ENCODE measurements at places on chromosomes 3 and 15.

DNA sequence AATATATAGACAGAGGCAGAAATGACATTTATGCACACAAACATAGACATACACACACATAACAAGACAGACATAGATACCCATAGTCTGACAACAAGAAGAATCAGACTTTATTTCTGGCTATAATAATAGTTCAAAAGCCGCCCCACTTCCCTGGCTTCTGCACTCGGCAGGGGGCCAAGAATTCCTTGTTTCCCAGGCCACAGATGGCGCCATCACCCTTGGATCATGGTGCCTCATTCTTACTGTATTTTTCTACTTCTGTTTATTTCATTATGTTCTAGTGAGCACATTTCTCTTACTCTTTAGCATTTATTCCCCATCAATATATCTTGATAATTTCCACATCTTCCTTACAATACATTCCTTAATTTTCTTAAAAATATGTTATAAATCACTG lies 387.5 kb downstream of the NLGN1 start:
- no peak for DNase-seq

GRCh38 chr15:40891810-40892446 lies 2.3 kb upstream of the VPS18 start:
- peak; percentile 72 for DNase-seq

- peak; percentile 57 for DNase-seq
Observed at GRCh38 chr15:65824031-65824743, 32.1 kb upstream of the DENND4A start.

DNA sequence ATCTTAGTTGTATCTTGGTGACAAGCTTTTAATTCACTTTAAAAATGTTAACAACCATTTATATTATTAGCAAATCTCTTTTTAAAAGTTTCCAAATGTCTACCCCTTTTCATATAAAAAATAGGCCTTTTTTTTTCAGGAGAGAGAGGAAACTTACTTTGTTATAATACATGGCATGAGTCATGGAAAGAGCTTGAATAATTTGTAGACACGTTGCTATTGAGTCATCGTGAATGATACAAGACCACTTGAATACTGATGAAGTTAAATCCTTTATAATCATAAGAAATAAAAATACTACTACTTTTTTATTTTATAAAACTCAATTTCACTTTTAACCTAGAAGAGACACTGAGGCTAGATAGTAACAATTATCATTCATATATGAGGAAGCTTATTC lies 70.3 kb upstream of the BBX start:
- DNase-seq: no peak

- no peak for DNase-seq
Observed at GRCh38 chr3:149152420-149152819, 23.0 kb downstream of the HPS3 start.

DNA sequence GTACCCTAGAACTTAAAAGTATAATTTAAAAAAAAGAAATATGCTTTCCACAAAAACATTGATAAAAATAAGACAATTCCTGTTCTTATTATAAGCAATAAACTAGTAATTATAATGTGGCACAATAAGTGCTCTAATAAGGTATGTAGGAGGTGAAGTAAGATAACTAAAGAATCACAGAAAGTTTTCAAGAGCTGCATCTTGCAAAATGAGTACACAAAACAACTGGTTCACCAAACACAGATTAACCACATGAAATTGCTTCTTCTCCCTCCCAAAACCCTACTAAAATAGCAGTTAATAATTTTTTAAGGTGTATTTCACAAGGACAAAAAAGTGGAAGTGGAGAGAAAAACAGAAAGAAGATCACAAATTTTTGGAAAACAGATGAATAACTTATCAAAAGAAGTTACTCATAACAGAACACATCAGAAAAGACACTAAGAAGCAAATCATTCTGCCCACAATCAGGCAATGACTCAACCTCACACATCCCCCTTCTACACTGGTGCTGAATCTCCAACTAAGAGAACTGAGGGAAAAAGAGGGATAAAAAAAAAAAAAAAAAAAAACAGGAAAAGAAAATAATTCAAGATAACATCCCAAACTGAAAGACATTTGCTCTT lies 64.2 kb downstream of the TBC1D5 start:
- DNase-seq: no peak

DNA sequence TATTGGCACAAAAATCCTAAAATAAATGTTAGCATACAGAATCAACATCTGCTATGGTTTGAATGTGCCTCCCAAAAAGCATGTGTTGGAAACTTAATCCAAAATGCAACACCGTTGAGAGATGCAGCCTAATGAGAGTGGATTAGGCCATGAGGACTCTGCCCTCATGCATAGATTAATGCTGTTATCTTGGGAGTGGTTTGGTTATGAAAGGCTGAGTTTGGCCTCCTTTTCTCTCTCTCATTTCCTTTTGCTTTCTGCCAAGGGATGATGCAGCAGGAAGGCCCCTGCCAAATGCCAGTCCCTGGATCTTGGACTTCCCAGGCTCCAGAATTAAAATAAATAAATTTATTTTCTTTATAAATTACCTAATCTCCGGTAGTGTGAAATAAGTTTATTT lies 49.4 kb downstream of the SYNM start:
- DNase-seq: no peak

- no peak for DNase-seq
Observed at GRCh38 chr15:84816694-84817465, at the start of gene ALPK3. ALPK3 (plus strand) TSS chr15:84817356; CDS start chr15:84817453, 97 bp downstream.

DNA sequence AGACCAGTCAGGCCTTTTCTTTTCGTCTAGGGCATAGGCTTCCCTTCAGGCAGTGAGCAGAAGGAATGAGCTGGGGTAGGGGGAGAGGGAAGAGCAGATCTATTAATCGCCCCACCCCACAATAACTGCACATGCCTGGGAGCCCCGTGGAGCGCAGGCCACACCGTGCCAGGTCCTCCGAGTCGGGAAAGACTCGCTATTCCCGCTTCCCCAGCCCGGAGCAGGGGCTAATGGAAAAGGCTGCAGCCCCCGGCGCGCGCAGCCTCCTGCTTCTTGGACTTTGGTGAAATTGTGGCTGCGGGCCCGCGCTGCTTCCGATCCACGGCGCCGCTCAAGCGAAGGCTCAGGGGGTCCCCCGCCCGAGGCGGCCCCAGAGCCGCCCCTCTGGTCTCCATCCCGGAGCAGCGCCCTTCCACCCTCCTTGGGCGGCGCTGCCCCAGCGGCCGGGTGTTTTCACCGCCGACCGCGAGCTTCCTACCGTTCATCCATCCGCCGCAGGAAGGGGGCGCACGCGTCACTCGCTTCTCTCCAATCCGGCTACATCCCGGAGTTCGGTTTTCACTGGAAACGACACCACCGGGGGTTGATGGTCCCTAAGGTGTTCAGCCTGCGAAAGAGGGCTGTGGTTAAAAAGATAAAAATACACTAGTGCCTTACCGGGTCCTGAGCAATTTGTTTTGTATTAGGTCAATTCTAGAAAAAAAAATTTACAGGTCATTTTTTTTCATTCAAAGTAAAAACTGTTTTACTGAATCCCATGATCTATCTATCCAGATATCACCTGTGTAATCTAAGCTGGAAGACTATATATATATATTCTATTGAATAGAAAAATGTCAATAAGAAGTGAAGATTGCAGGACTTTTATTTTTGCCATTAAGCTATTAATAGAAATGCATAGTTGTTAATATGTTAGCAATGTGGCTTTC lies 4.4 kb upstream of the SYNM start:
- DNase-seq: peak; percentile 81

GRCh38 chr3:155676252-155676981 lies 68.5 kb downstream of the PLCH1 start:
- DNase-seq: no peak

DNA sequence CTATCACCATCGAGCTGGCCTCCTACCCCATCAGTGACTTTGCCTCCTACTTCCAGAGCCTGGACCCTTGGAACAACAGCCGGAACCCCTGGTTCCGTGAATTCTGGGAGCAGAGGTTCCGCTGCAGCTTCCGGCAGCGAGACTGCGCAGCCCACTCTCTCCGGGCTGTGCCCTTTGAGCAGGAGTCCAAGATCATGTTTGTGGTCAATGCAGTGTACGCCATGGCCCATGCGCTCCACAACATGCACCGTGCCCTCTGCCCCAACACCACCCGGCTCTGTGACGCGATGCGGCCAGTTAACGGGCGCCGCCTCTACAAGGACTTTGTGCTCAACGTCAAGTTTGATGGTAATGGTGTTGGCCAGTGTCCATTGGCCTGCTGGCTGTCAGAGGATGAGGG lies 6.1 kb downstream of the GRM2 start:
- DNase-seq: no peak

- DNase-seq: no peak
Observed at GRCh38 chr15:63839722-63840121, 6.0 kb upstream of the HERC1 start.

DNA sequence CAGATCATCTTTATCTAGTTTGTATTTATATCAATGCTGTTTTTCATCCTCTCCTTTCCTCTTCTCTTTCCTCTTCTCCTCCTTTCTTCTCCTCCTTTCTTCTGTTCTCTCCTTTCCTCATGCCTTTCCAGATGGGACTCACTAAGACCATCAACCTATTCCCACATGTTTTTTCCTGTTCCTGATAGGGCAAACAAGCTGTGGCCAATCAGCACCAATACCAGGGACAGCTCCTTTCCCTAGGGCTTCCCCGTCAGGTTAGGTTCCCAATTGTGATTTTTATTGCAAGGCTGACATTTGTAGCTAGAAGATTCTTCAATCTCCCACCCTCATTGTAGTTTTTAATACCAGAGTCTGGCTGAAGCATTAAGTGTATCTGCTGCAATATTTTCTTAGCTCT lies 76.3 kb upstream of the COL8A1 start:
- no peak for DNase-seq

DNA sequence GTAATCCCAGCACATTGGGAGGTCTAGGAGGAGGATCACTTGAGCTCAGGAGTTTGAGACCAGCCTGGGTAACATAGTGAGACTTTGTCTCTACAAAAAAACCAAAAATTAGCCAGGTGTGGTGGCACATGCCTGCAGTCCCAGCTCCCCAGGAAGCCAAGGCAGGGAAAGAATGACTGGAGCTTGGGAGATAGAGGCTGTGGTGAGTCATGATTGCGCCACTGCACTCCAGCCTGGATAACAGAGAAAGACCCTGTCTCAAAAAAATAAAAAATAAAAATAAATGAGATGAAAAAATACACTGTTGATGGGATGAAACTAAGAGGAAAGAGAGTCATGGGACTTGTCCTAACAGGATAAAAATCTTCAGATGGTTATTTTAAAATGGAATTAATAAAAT lies 137.6 kb downstream of the IMPG2 start:
- no peak for DNase-seq

- no peak for DNase-seq
Observed at GRCh38 chr3:136196064-136196400, at the start of gene MSL2. MSL2 (minus strand) TSS chr3:136196335; CDS start chr3:136195113, 1,222 bp downstream.

DNA sequence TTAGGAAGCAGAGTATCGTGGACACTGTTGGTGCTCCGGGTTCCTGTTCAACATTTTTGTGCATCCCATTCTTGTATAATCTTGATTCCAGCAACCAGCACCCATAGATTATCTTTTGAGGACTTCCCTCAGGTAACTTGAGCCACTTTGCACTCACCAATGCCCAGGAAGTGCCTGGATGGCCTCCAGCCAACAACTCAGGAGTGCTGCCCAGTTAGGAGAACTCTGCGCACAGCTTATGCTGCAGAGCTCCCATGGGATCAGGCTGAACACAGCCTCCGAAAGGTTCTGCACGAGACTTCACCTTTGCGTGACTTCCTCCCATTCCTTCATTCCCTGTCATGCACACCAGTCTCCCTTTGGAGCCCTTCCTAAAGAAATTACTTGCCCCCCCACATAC lies 64.3 kb upstream of the LRRN1 start:
- DNase-seq: no peak

GRCh38 chr15:70344666-70345065 lies 246.9 kb upstream of the TLE3 start:
- peak; percentile 74 for DNase-seq

- no peak for DNase-seq
Observed at GRCh38 chr3:104992676-104993075, 374.0 kb upstream of the ALCAM start.

GRCh38 chr15:57544848-57545480 lies 46.7 kb upstream of the MYZAP start:
- no peak for DNase-seq

DNA sequence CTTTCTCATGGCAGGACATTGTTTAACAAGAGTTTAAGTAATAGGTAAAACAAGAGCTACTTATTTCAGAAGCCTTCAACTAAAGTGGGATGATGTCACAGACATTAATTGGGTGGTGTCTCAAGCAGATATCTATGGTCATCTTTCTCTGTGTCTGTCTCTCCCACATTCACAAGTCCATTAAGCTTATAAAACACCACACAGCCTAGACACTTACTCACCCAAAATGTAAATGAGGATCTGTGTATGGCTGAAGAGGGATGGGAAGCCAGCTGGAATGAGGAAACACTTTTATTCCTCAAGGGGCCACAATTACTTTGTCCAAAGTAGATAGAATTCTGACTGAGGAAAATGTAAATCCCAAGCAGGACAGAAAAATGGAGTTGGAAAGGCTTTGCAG lies 183.8 kb downstream of the THRB start:
- DNase-seq: no peak

DNA sequence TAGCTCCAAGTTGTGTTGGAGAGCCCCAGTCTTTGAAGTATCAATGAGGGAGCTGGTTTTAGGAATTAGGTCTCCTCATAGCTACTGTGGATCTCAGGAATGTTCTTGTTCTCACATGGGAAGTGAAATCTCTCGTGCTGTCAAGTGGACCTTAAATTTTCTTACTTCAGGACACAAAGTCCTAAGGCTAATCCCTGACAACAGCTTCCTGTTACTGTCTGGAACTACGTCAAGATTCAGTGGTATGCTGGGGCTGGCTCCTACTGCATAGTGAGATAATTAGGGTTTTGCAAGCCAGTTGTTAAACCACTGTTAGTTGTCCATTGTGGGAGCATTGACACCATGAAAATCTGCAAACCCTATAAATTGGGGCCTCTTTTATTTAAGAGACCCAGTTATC lies 22.8 kb downstream of the MESP1 start:
- no peak for DNase-seq

GRCh38 chr15:39327005-39327730 lies 253.7 kb upstream of the THBS1 start:
- no peak for DNase-seq
